ENCODE measurements at places on chromosomes 1 and 21.

GRCh38 chr1:215473943-215474342 is 93.2 kb upstream of the KCTD3 start:
- no peak for DNase-seq

DNA sequence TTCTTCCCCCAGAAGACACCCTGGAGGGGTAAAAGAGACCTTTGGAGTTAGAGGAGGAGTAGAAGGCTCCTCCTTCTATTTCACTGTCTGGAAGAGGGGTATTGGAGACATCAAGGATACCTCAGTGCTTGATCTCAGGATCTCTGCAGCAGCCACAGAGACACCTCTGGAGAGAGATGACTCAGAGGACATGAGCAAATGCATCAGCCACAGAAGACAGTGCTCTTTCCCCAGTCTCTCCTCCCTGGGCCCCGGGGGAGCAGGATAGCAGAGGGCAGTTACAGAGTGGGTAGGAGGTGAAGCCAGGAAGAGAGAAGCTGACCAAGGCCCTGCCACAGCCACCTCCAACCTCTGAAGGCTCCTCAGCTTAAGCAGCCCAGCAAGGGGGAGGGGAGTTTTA is 15.3 kb upstream of the TEDDM1 start:
- DNase-seq, result no peak

- DNase-seq, result no peak
Observed at GRCh38 chr1:92945748-92946270, 15.5 kb downstream of the DIPK1A start.

DNA sequence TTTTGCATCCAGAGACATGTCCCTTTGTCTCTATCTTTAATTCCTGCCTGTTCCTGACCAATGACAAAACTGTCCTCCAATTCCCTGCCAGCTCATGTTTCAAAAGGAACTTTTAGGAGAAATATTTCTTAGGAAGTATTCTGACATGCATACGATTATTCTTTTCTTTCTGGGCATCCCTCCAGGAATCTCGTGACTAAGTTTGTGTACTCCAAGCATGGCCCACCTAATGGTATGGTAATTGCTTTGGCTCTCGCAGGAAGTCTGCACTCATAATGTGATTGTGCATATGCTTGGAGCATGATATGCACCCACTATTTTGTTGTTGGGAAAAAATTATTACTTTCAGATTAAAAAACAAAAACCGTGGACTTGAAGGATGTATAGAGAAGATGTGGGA is 256.4 kb downstream of the PRDM2 start:
- no peak for DNase-seq

GRCh38 chr21:35508139-35508888 is 459.2 kb upstream of the RUNX1 start:
- peak; percentile 7 for DNase-seq

- DNase-seq, result no peak
Observed at GRCh38 chr21:25342816-25343215, 264.5 kb downstream of the MRPL39 start.

GRCh38 chr1:91732291-91733107 is 153.5 kb downstream of the TGFBR3 start:
- no peak for DNase-seq

DNA sequence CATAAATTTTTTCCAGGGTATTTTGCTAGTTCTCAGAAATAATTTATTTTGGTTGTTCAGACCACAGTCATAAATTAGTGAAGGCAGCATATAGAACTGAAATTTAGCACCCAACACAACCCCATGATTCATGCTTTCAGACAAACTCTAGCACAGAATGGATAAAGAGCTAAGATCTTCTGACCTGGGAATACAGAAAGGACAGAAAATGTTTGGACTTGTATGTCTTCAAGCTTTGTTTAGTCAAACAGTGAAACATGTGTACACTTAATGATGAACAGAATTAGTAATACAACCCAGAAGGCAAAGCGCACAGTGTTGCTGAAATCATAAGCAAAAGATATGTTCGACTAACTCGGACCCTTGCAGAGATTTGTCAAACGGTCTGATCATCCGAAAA is 205.6 kb downstream of the APP start:
- DNase-seq, result no peak

DNA sequence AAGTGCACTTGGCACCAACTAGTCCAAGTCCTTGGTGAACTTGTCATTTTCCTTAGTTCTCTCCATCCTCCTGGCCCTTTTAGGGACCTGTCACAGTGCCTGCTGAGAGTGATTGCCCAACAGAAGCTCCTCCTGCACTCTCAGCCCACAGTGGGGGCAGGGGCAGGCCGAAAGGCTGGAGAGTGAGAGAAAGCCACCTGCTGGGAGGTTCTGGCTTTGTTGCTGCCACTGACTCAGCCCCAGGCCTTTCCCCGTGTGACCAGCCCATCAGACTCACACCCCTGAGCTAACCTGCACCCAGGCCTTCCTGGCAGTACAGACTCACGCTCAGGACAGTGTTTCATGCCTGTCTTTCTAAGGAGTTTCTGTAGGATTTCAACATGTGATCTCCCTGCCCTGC is 17.1 kb upstream of the PROK1 start:
- DNase-seq, result no peak

DNA sequence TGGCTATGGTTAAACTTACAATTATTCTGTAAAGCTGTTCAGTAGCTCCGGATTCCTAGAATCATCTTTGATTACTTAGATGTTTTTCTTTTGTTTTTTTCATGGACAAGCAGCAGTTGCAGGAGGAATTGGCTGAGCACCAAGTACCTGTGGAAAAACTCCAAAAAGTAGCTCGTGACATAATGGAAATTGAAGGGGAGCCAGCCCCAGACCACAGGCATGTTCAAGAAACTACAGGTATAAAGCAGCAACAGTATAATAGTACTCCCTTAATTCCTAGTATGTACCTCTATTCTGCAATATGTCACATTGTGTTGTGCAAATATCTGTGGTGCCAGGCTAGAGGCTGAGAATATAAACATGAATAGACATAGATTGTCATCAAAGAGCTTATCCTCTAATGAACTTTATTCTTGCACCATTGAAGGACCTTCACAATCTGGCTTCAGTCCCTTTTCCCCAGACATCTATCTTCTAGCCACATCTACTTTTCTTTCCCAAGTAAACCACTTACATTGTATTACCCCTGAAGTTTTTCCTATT is 132.3 kb upstream of the BMP8A start:
- no peak for DNase-seq

DNA sequence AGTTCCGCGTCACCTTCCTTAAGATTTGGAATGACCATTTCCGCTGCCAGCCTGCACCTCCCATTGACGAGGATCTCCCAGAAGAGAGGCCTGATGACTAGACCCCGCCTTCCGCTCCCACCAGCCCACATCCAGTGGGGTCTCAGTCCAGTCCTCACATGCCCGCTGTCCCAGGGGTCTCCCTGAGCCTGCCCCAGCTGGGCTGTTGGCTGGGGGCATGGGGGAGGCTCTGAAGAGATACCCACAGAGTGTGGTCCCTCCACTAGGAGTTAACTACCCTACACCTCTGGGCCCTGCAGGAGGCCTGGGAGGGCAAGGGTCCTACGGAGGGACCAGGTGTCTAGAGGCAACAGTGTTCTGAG is 9.8 kb downstream of the MYBPH start:
- DNase-seq, result no peak

GRCh38 chr1:246875041-246876026 is 56.4 kb downstream of the AHCTF1 start:
- no peak for DNase-seq

- DNase-seq, result no peak
Observed at GRCh38 chr1:168609741-168610510, 33.5 kb downstream of the XCL1 start.

- DNase-seq, result no peak
Observed at GRCh38 chr21:28867401-28867800, 125.3 kb downstream of the LTN1 start.

- no peak for DNase-seq
Observed at GRCh38 chr1:245704341-245704740, 549.6 kb downstream of the KIF26B start.

DNA sequence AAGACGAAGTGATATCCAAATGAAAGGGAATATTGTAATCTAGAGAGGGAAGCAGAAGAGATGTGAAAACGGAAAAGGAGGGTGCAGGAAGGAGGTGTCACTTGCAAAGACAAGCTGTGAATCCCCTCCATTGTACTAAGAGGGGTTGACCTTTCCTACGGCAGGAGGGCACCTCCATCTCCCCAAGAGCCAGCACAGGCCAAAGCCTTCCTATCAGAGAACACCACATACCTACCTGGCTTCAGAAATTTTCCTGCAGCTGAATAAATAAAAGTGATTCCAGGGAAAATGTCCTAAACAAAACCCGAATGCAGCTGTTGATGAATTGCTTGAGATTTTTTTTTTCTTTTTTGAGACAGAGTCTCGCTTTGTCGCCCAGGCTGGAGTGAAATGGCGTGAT is 14.3 kb downstream of the KANK4 start:
- DNase-seq, result no peak

DNA sequence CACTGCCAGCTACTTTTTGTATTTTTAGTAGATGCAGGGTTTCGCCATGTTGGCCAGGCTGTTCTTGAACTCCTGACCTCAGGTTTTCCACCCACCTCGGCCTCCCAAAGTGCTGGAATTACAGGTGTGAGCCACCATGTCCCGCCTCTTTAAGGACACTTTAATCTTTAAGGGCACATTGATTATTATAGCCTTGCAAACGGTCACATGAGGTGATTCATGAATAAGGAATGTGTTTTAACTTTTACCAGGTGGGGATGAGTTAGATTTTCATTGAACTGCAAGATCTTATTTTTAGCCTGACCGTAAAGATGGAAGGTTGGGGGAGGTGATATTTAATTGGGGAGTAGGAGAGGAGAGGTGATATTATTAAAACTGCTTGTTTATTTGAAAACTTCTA is 61.9 kb downstream of the TBCE start:
- DNase-seq, result no peak

DNA sequence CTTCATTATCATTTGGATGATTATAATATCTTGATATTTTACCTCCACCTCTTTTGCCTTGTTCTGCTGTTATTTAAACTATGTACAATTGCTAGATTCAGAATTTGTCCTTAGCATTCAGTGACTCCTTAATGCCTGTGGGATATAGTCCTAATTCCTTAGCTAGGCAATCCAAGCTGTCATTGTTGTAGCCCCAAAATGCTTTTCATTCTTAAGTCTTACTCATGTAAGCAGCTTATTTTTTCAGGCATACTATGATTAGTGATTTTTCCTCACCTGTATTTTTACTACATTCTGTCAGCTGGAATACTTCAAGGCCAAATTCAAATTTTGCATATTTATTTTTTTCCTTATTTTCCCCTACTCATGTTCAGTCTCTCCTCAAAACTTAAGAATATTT is 13.4 kb downstream of the PKN2 start:
- no peak for DNase-seq

DNA sequence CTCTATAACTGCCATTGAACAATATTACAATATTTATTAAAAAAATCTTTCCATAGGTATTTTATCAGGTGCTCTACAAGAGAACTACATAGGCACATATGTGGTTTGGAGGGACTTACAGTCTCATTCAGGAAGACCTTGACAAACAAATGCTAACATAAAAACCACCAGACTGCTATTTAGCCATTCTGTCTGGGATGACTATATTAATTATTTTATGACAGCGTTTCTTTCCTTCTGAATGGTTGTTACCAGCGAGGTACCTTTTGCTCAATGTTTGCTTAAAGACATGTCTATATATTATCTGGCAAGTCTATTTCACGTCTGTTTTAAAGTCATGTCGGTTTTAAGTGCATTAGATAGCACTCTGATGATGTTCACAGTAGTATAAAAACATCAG is 69.7 kb downstream of the RUNX1 start:
- DNase-seq, result no peak

DNA sequence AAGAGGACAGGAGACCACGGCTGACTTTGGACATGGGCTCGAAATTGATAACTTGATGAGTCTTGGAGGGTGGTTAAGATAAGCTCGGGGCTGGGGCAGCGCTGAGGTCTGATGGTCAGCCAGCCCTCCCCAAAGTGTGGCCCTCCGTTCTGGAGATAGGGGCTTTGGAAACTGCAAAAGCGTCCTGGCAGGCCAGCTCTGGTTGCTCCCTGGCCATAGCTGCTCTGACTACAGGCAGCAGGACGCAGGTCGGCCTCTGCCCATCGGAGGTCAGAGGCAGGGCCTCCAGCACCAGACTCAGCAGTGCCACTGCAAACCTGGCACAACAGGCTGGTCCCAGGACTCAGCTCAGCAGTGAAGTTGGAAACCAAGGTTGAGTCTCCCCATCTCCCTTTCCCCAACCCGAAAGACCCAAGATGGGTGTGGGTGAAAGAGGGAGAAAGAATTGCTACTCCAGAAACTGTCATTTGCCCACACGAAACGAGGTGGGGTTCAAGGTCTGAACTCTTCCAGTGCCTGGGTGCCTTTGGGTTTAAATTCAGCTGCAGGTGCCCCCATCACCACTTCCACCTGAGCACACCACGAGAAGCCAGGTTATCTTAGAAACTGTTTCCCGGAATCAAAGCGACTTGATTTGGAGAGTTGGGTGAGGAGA is 4.8 kb downstream of the SIM2 start:
- no peak for DNase-seq

DNA sequence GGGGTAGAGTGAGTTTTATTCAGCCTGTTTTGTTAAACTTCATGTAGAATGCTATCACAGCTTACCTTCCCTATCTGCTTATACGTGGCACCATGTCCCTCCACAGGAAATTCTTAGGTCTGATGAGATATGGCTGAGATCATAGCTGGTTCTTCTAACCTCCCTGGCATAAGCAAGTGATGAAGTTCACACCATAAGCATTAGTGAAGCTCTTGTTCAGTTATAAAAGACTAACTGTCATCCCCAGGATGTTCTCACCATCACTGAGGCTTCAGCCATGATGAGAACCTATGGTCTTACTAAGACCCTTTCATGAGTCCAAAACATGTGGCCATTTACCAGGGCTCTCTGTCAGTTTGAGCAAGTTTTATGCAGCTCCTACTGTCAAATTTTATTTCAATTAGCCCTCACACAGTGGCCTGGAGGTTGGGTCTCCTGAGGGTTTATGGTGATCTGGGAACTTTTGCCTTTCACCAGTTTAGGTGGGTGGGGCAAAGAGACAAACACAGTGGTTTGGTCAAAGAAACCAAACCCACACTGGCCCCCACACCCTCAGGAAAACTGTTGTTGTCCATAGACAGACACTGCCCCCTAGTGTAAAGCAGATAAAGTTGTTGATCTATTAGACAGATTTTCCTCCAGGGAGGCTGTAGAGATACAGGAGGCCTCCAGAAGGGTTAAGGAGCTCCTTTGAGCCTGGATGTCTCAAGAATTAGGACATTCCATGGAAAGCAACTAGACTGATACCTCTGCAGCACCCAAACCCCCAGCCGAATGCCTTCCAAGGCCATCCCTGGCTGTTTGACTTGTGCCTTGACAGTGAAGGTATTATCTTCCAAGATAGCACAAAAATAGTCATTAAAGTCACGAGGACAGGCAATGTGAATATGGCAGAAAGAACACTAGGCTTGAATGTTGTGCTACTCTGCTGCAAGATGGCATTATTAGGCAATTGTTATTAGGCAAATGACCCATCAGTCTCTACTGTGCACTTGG is 5.0 kb downstream of the SLC22A15 start:
- peak; percentile 36 for DNase-seq

DNA sequence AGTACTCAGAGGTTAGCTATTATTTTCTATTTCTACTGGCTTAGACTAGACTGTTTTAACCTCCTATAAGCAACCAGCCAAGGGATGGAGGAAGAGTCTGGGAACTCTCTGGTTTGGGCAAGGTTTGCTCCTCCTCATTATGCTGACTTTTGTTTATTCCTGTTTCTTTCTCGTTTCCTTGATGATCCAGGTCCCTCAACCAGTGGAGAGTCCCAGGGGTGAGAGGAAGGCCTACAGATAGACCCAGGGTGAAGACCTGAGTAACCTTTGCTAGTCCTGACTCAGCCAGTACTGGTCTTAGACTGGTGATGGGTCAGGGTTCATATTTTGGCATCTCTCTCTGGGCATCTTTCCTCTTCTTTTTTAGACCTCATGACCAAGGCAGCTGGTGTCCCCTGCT is 5.4 kb downstream of the TUFT1 start:
- DNase-seq, result no peak
